ENCODE measurements at places on chromosomes 3 and 15.

DNA sequence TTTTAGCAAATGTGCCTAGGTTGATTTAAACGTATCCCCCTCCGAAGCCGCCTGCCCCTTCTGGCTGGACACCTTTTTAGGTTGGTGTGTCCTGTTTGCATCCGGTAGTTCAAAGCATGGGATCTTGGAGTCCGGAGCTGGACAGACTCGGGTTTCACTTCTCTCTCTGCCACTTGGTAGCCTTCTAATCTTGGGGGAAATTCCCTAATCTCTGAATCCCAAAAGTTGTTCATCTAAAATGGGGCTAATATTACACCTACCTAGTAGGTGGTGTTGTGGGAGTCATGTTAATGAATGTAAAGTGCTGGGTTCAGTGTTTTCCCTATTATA lies 760 bp downstream of the FANCI start:
- DNase-seq, result no peak

GRCh38 chr3:11363715-11364114 lies 91.5 kb downstream of the ATG7 start:
- DNase-seq, result no peak

DNA sequence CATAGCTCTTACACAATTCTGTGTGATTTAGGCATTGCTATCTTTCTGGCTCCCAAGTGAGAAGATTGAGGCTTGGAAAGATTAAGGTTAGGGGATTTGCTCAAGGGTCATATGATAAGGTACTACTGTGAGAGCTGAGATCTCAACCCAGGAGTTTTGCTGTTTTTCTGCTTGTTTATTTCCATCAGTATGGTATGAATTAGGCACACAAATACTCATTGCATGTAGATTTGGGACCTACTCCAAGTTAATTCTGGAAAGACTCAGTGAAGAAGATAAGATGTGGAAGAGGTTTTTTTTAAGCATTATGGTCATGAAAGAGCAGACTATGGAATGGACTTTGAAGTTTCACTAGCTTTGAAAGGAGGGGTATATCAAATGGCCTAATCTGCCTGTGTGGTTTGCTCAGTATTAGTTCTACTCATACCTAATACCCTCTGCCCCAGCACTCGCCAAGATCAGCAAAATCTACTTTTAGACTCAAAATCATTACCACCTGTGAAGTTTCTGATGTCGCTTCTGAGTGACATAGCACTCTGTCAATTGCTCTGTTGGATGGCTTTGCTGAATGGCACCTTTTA lies 12.5 kb downstream of the MBNL1 start:
- no peak for DNase-seq

DNA sequence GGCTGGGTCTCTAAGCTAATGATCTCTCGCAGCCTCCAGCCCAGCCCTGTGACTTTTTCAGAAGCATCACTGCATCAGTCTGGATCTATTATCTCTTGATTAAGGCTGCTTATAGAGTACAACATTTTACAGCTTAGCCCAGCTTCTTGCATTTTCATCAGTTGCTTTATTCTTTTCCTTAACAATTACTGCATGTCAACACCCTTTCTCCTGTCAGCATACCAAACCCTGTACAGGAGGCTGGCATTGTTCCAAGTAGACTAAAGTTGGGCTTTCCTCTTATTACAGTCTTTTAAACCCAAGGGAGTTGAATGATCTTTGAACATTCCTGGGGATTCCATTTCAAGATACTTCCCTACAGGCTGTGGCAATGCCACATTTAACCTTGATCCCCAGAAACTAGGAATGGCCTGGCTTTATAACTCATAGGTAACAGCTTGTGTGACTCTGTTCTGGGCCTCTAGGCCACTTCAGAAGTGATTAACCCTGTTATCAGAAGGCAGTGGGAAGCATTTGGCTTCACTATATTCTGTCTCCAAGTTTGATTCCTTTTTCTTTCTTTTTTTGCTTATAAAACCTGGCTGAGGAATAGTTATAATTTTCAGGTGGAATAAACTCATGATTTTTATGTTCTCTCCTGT lies 182.9 kb downstream of the KCNMB2 start:
- no peak for DNase-seq

DNA sequence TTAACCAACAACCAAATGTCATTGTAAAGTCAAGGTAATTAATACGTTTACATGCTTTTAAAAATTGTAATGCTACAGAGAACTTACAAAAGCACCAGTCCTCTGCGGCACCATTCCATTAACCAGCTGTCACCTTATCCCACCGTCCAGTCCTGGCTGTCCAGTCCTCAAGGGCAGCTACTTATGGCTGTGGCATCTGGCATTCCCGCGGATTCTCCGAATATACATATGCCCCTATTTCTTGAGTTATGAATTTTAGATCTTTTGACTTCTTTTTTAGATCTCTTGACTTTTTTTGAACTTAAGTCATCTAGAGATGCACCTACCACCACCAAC lies 382 bp upstream of the POMGNT2 start:
- DNase-seq, result peak; percentile 7

- DNase-seq, result no peak
Observed at GRCh38 chr3:60448696-60449095, 802.6 kb downstream of the FHIT start.

DNA sequence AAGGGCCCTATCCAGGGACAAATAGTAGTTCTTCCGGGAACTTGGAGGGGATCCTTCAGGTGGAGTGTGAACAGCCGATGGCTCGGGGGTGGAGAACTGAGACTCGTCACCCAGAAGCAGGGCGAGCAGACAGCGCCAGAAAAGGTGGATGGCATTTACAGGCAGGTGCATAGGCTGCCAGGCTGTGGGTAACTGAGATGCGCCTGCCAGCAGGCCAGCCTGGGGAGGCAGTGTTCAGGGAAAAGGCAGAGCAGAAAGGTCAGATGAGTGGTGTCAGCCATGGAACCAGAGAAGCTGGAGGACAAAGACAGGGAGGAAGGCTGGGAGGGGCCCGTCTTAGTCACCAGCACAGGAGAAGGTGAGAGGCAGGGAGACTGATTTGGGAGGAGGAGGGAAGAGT lies 53.0 kb upstream of the SEC22A start:
- DNase-seq, result no peak

GRCh38 chr3:150763841-150764483 lies 993 bp upstream of the SIAH2 start:
- DNase-seq, result peak; percentile 60

DNA sequence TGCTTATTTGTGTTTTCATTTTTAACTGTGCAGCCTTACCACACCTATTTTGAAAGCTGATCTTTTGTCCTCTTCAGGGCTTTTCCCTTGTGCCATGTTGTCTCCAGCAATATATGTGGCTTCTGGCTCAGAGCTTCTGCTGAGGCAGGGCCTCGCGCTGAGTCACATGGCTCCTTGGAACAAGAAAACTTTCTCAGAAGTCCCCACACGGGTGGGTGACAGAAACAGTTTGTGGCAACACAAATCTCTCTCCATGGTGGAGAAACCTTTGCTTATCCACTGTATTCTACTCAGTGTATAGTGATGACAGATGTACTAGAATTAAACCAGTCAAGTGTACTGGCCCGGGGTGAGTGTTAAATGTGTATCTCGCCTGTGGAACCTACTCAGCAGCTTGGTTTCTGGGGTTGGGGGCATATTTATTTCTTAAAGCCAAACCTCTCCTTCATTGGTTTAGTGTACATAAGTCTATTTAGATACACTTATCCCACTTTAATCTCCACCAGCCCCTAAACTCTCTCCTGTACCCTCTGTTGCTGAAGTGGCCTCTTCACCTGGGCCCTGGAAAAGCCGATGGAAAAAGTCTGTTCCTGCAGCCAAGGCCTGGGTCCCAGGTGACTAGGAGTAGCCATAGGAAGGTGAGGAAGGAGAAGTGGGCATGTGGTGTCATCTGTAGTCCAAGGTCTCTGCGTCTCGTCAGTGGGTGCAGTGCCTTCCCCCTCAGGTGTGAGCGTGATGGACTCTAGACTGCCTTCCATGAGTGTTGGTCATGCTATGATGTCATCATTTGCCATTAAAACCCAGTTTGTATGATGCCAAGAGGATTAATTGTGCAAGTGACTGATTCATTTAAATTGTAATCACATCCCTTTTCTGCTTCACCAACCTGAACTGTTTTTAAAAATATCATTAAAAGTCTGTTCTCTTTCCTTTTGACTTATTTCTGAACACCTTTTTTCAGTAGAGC lies 3.2 kb upstream of the FBXL22 start:
- no peak for DNase-seq

DNA sequence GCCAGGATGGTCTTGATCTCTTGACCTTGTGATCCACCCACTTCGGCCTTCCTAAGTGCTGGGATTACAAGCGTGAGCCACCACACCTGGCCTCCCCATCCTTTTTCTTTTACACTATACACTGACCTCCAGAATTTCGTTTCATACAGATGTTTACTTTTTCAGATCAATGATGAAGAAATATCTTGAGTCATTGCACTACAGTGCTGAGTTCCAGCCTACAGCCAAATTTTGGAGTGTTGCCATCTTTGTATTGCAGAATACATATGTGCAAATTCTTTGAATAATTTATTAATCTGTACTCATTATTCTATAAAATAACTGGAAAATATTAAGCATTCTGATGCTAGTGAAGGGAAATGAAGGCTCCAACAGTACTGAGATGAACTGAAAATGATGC lies 12.5 kb downstream of the ZPLD1 start:
- DNase-seq, result no peak

GRCh38 chr15:95127356-95127755 lies 896.0 kb downstream of the MCTP2 start:
- DNase-seq, result no peak

- no peak for DNase-seq
Observed at GRCh38 chr3:45137656-45138181, 8.5 kb downstream of the CDCP1 start.

GRCh38 chr3:114223143-114223542 lies 14.2 kb downstream of the ZNF80 start:
- peak; percentile 24 for DNase-seq

DNA sequence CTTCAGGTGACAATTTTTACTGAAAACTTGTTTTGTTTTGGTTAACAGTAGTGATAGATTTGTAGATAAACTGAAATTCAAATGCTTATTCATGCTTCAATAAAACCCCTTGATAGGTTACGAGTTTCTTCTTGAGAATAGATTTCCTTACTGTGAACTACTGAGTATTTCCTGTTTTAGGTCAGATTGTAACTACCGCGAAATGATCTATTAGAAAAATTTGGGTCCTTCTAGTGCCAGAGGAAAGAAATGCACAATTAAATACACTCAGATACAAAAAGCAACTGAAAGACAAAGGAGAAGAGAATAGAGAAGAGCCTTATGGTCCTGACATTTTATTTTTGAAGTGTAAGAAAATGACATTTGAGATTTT lies 251.7 kb upstream of the TBL1XR1 start:
- DNase-seq, result no peak

DNA sequence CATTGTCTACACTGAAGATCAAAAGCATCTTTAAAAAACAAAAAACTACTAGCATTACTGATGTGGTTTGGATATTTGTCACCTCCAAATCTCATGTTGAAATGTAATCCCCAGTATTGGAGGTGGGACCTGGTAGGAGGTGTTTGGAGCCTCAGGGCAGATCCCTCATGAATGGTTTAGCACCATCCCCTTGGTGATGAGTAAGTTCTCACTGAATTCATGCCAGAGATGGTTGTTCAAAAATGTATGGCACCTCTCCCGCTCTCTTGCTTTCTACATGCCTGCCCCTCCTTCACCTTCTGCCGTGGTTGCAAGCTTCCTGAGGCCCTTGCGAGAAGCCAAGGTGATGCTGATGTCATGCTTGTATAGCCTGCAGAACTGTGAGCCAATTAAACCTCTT lies 136.6 kb upstream of the FHIT start:
- DNase-seq, result no peak

GRCh38 chr3:100171211-100171914 lies 57.1 kb upstream of the FILIP1L start:
- no peak for DNase-seq

DNA sequence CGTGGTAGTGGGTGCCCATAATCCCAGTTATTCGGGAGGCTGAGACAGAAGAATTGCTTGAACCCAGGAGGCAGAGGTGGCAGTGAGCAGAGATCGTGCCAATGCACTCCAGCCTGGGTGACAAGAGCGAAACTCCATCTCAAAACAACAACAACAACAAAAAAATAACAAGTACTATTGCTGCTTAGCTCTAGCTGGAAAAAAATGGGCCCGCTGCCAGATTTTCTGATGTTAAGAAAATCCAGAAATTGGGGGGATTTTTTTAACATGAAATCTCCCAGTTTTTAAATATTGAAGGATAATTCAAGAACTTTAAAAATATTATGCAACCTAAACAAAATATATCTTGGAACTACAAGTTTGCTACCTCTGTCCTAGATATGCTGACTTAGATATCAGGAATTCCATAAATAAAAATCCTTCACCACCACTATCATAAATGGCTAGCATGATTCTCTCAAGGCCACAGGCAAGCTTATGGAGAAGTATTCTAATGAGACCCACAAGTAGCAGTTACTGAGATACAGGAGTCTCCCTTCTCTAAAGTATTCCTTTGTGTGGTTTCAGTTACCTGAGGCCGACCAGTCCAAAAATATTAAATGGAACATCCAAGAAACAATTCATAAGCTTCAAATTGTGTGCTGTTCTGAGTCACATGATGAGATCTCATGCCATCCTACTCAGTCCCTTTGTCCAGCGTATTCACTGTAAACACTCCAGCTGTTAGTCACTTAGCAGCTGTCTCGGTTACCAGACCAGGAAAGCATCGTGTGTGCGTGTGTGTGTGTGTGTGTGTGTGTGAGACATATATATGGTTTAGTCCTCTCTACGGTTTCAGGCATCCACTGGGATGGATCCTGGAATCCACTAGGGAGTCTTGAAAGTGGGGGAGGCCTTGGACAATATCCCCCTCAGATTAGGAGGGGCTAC lies 277.2 kb downstream of the TBL1XR1 start:
- no peak for DNase-seq

GRCh38 chr3:197505796-197506548 lies 49.8 kb downstream of the BDH1 start:
- DNase-seq, result no peak

- DNase-seq, result no peak
Observed at GRCh38 chr3:137792626-137793271, 28.6 kb downstream of the SOX14 start.

DNA sequence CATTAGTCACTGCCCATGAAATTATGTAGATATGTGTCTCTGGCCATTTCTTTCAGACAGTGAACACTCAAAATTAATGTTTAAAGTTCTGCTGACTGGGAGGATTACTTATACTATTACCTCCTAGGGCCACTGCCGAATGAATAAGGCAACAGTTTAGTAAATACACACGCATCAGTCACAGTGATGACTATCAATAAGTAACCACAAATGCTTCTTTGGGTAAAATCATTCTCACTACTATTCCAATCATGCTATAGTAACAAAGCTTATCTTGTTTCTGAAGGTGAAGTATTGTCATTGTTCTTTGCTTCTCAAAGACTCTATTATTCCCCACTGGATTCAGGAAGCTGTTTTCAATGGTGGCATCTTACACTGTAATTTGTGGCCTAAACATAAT lies 478.8 kb downstream of the EPHA3 start:
- DNase-seq, result no peak

DNA sequence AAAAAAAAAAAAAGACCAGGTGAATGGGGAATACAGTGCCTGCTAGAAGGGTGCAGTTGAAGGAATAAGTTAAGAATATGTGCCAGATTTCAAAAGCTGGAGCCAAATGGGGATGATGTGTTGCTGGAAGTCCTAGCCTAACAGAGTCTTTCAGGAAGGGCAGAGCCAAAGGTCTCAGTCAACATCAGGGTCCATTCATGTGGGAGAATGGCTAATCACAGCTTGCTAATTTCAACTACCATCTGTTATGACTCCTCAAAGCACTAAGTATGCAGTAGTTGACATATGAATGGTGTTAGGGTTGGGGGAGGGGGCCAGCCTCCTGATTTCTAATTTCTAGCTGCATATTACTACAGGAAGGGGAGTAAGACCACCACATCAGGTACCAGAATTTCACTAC lies 4.4 kb downstream of the ZBTB38 start:
- DNase-seq, result no peak

GRCh38 chr3:38988955-38989354 lies 62.8 kb downstream of the SCN11A start:
- DNase-seq, result no peak
